ENCODE measurements at places on chromosomes 7 and 10.

DNA sequence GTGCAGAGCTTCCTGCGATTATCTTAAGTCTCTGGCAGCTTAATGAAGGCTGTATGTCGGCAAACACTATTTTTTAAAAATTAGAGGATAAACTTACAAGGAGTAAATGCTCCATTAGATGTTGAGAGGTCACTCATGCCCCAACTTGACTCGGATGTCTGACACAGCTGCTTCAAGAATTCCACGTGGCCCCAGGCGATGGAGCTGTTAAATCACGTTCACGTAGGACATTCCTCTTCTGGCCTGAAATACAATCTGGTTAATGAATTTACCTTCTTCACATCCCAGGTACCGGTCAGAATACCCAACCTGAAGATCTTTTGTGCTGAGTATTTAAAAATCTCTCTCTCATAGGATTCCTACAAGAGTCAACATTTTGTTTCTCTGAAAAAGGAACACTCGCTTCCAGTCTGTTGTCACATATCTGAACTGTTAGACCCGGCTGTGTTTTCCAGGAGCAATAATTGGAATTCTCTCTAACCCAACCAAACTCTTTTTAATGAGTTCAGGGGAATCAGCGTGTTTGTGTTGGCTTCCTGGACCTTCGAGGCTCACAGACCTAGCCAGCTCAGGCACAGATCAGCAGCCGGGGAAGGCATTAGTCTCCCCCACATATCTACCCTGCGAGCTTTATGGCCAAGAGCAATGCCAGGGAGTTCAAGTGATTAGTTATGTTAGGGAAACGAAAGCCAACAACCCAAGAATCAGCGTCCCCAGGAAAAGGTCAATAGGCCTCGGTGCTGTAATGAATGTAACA is 284.9 kb downstream of the FGFR2 start:
- no peak for DNase-seq

GRCh38 chr10:5526691-5527331 is 2.0 kb downstream of the CALML3 start:
- DNase-seq: no peak

GRCh38 chr7:3738964-3739363 is 437.9 kb downstream of the SDK1 start:
- no peak for DNase-seq

- DNase-seq: no peak
Measured at GRCh38 chr10:123934846-123935245, 43.2 kb upstream of the CPXM2 start.

DNA sequence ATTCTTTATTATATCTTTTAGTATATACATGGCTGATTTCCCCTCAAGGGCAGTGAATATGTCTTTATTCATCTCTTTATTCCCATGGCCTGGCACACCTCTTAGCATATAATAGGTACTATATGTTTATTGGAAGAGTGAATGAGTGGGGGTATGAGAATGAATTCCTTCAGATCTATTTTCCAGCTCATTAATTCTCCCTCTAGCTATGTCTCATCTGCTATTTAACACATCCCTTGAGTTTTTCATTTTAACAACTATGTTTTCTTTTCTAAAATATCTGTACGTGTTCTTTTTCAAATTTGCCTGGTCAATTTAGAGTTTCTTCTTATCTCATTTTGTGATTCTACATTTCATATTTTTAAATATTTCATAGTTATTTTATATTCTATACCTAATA is 14.4 kb downstream of the HPS1 start:
- DNase-seq: no peak

GRCh38 chr7:113561446-113561845 is 357.4 kb downstream of the PPP1R3A start:
- DNase-seq: no peak

DNA sequence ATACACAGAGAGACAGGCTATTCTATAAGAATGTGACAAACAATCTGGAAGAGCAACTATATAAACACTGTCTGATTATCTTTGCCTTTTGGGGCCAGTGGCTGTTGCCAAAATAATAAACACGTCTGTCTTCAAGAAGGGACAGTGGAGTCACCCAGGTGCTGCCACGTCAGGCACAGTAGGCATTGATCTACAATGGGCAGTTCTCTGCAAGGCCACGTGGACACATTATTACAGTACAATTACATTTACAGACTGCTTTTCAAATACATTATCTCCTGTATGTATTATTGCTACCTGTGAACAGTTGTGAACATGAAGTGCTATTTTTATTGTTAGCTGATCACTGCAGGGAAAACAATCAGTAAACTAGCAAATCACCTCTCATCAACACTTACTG is 14.0 kb downstream of the DNMBP start:
- no peak for DNase-seq

DNA sequence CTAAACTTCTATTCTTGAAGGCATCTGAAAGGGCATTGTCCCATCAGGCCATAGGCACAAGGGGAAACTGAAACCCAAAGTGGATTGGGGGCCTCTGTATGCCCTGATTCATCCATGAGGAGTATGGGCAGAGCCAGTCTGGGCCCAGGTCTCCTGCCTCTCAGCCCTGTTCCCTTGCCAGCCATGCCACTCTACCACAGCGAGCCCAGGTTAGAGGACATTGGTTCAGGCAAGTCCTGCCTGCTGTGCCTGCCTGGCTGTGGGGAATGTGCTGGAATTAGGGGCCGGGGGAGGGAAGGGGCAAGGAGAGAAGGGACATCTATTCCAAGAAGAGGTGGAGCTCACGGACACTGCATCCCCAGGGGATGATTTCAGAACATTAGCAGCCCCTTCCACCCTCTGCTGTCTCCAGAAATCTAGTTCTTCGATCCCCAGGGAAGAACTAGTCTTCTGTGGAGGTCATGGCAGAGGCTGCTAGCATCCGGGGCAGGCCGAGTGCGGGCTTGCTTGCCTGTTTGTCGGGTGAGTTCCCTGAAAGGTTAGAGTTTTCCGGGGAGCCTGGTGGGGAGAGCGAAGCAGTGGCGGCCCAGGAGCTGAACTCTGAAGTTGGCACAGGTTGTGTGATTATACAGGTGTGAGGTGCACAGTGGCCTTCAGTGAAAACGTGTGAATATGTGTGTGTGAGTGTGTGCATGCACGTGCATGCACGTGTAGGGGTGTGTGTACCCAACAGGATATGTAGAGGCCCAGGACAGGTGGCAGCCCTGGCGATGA is 37.8 kb downstream of the TBATA start:
- DNase-seq: no peak

DNA sequence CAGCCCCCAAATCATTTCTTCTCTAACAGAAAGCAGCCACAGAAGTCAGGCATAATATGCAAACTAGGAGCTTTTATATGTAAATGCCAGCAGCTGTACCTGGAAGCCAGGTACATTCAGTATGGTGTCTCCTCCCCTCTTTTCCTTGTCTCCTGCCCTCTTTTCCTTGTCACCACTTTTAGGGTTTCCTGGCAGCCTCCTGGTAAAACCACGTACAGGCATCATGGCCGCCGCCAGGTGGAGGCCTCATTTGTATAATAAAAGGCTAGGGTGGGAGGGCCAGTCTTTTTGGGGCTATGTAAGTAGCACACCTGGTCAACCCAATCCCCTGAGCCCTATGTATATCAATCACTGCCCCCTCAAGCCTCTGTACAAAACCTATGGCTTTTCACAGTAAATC is 28.7 kb downstream of the PDZD8 start:
- no peak for DNase-seq

- no peak for DNase-seq
Measured at GRCh38 chr7:15828881-15829280, 142.4 kb upstream of the MEOX2 start.

- no peak for DNase-seq
Measured at GRCh38 chr7:30252885-30253795, 31.3 kb upstream of the ZNRF2 start.

DNA sequence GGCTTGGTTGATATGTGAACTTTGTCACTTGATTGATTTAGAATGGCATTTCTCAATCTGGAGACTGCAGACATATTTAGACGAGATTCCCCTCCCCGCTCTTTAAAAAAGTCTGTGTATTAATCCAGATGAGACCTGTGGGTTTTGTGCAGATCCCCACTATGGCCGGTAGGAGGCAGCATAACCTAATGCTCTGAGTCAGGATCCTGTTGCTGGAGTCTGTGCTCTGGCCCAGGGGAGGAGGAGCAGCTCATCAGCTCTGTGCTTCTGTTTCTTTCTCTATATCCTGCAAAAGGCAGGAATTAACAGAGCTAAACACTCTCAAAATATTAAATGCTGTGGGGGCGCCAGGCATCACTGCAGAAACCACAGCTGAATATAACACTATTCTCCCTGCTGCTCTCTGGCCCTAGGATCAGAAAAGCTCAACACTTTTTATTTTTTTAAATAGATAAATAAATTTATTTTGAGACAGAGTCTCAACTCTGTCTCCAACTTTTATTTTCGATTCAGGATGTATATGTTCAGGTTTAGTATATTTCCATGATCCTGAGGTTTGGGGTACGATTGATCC is 23.9 kb upstream of the SEPHS1 start:
- peak; percentile 67 for DNase-seq

GRCh38 chr7:64990216-64990615 is 620 bp downstream of the ZNF117 start:
- no peak for DNase-seq

GRCh38 chr10:4279655-4280054 is 494.6 kb upstream of the KLF6 start:
- no peak for DNase-seq

DNA sequence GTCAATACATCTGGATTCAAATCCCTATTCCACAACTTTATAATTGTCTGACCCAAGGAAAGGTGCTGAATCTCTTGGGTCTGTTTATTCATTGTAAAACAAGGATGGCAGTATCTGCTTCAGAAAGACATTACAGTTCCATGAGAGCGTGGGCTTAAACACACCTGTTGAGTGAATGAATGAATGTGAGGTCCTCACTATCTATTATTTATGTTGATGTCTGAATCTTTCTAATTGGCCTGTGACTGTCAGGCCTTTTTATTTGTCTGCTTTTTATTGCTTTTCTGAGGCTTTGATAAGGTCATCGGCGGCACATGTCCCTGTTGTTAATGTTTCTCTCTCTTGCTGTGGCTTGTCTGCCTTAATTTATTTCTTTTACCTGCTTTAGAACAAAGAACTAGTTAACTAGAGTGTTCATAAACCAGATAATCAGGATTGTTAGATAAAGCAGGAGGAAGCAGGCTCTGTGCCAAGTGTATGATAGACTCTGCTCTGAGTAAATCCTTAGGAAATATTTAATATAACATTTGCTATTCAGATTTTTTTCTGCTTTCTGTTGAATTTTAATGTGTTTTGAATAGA is 42.3 kb upstream of the CYCS start:
- DNase-seq: no peak

- DNase-seq: no peak
Measured at GRCh38 chr10:124552691-124553276, 91.2 kb downstream of the LHPP start.

- DNase-seq: peak; percentile 47
Measured at GRCh38 chr10:45373576-45374349, at the start of gene ALOX5. Gene ALOX5 (plus strand): TSS chr10:45374216. CDS start chr10:45374280, 64 bp downstream.

- no peak for DNase-seq
Measured at GRCh38 chr7:128279124-128279713, 38.1 kb downstream of the LEP start.

- no peak for DNase-seq
Measured at GRCh38 chr10:1297566-1298301, 241.5 kb downstream of the WDR37 start.

- no peak for DNase-seq
Measured at GRCh38 chr10:79237454-79238157, 109.7 kb upstream of the PPIF start.

- no peak for DNase-seq
Measured at GRCh38 chr7:109997837-109998236, 1093.1 kb upstream of the LRRN3 start.

- DNase-seq: peak; percentile 77
Measured at GRCh38 chr7:65269150-65269856, 104.4 kb upstream of the ZNF92 start.

GRCh38 chr10:70097459-70097858 is 35.2 kb downstream of the AIFM2 start:
- DNase-seq: no peak

DNA sequence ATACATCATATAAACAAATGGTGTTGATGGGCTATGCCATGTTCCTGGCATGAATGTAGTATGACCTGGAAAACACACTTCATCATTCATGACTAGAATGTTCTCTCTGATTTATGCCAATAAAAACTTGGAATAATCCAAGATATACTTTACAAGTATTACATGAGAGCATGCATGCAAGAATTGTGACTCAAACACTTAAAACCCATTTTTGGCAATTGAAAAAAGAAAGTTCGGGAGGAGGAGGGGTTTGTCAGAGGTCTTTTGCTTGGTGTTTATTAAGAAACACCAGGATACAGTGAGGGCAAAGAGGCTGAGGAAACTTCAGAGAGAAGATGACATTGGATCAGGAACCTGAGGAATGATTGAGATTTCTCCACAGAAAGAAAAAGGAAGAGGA is 10.2 kb upstream of the CUL1 start:
- DNase-seq: no peak

DNA sequence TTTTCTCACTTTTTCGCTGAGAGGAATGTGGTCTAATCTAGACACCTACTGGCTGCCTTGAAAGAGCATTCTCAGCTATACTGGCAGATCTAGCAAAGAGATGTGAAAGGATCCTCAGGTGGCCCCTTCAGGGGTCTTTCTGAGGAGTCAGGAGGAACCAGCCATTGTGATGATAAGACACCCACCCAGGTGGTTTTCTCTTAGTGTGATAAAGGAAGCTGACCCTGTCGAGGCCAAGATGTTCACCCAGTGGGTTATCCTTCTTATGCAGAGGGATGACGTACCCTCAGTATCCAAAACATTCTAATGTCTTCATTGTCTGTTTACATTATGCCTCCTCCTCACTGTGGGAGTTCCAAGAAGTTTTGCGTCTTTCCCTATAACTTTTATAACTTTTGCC is 98.3 kb upstream of the LRGUK start:
- DNase-seq: no peak

GRCh38 chr10:30029872-30030256 is 29.5 kb downstream of the JCAD start:
- DNase-seq: no peak

- no peak for DNase-seq
Measured at GRCh38 chr7:33892945-33893344, 12.4 kb upstream of the BMPER start.

- DNase-seq: no peak
Measured at GRCh38 chr10:12473491-12473890, 124.1 kb downstream of the CAMK1D start.

- no peak for DNase-seq
Measured at GRCh38 chr10:21125471-21126228, 228.5 kb upstream of the NEBL start.

GRCh38 chr10:49312246-49312869 is 13.4 kb downstream of the C10orf71 start:
- DNase-seq: no peak

Measured in NCI-H510A (cell line).